Nucleus accumbens (tissue), 56 donors: ENCODE measurements at places on chromosomes 7 and 10.

- no peak for DNase-seq
These were observed 58.2 kb downstream of the ELAPOR2 start for GRCh38 chr7:87001214-87001613.

GRCh38 chr10:10520491-10521385, 496.9 kb upstream of the CELF2 start:
- DNase-seq: no peak

- DNase-seq: no peak
These were observed 48.8 kb upstream of the PSAP start for GRCh38 chr10:71899665-71900412.

DNA sequence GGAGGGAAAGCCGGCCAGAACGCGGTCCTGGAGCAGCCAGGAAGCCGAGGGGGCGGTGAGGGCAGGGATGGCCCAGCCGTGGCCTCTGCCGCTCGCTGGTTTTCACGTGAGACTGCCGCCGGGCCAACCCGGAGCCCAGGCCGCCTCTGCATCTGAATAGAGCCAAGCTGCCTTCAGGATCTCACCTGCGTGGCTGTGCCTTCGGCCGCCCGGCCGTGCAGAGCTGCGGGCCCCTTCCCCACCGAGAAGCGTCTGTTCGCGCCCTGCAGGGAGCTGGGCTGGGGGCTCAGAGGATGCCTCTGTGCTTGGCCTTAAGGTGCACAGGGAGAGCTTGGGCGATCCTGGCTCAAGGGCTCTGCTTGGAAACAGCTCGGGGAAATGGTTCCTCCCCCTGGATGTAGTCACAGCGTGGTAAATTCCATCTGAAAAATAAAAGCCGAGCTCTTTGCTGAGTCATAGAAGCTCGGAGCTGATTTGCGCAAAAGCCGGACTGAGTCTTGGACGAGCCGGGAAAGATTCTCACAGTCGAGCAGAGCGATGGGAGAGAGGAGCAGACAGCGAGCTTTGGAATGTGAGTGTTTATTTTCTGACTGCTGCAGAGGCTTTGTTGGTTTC, at the start of gene JAKMIP3:
Gene JAKMIP3 (plus strand): TSS at position 456 of the 615 bp plus-strand sequence. CDS start 38,863 bp downstream, outside the sequence.
- DNase-seq: peak; percentile 65

DNA sequence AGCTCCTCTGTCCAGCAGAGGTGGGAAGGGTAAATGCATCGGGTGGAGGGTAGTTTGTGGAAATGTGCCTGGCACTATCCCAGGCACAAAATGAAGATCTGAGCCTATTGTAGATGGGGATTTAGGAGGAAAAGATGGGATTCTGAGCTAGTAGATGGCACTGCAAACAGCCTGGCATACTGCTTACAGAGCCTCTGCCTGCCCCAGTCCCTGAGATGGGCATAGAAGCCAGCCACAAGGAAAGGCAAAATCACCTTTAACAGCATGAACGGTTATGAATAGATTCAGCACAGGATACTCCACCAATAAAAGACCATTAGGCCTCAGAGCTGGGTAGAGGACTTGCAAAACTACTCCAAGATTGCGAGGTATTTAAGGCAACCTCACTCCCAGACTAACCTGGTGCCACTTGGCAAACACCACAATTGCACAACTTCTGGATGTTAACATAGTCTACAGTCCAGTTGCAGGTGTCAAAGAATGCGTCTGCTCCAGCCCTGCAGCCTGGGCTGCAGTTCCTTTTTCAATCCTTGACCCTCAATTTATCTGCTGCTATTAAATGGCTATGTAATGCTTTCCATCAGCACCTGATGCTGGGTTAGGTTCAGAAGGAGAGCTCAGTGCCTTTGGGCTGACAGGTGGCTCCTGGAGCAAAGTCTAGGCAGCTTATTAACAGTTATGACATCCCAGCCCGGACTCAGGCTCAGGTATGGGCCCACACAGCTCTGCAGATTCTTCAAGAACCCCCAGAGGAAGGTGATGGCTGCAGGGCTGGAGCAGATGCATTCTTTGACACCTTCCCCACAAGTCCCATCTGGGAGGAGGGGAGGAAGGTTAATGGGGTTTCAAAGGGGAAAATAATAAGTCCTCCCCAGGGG, 34.0 kb downstream of the CDHR3 start:
- DNase-seq: no peak

DNA sequence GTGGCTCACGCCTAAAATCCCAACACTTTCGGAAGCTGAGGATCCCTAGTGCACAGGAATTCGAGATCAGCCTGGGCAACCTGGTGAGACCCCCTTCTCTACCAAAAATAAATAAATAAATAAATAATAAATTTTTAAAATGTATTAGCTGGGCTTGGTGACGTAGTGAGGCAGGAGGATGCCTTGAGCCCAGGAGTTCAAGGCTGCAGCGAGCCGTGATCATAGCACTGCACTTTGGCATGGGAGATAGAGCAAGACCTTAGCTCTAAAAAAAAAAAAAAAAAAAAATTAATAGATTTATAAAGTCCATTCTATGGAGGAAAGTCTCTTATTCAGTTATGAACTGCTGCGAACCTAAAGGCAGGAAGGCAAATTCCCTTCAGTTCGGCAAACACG, 1.1 kb upstream of the PTPN12 start:
- DNase-seq: no peak

GRCh38 chr10:71246591-71247413, 34.4 kb downstream of the UNC5B start:
- no peak for DNase-seq

DNA sequence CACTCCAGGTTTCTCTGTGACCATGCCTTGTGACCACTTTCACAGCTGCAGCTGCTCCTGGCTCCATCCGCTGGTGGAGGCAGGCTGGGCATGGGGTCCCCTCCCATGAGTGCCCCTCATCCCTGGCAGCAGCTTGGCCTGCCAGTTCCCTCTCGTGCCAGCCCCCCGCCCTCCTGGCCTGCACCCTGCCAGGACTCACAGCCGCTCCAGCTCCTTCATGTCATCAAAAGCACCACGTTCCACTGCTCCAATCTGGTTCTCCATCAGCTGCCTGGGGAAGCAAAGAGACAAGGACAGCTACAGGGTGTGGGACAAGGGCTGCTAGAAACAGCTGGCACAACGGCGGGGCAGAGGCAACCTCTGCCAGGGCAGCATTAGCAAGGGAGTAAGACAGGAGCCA, 22.6 kb downstream of the SLIT1 start:
- DNase-seq: no peak

- no peak for DNase-seq
These were observed 311.4 kb upstream of the AKR1E2 start for GRCh38 chr10:4514445-4515108.

GRCh38 chr10:49600046-49600445, 10.1 kb upstream of the SLC18A3 start:
- DNase-seq: no peak

DNA sequence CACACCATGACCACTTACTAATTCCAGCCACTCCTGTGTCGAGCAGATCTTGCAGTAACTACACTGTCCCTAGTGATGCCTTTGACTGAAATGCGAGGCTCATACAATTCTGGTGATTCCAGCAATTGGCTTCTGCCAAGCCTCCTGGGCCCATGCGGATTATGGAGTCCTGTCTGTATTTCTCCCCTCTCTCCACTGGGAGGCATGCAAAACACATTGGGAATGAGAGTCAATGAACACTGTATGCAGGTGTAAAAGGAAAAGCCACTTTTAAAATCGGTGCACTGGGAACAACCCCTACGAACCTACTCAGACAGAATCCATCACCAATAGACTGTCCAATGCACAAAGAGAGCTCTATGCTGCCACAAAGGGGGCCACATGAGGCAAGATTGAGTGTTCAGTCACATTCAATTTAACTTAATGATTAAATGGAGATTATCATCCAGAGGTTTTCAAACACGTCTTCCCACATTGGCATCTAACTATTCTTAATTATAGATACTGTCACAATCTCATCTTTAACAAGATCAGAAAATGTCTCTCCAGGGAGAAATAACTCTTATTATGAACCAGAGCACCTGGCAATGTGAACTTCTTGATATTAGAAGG, 550.6 kb downstream of the GLRX3 start:
- DNase-seq: no peak

GRCh38 chr10:44334091-44334490, 50.8 kb downstream of the CXCL12 start:
- no peak for DNase-seq

DNA sequence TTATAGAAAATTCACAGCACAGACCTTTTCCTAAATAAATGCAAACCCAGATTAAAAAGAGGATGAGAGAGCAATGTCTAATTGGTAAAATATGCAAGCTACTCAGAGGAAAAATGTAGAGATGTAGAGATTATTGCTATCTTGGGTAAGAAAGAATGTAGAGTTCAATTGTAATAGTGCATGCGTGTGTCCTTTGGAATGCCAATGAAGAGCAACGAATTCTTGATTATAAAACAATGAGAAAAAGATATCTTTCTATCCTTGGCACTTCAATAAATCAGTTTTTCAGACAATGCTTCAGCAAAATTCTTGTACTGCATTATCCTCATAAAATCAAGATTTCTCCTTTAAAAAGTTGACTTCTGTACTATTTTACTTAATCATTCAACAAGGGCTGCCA, 50.9 kb downstream of the SEMA3D start:
- DNase-seq: no peak

GRCh38 chr10:19373988-19374387, 325.4 kb downstream of the MALRD1 start:
- DNase-seq: no peak

GRCh38 chr7:91408388-91409154, 144.3 kb downstream of the FZD1 start:
- DNase-seq: no peak

DNA sequence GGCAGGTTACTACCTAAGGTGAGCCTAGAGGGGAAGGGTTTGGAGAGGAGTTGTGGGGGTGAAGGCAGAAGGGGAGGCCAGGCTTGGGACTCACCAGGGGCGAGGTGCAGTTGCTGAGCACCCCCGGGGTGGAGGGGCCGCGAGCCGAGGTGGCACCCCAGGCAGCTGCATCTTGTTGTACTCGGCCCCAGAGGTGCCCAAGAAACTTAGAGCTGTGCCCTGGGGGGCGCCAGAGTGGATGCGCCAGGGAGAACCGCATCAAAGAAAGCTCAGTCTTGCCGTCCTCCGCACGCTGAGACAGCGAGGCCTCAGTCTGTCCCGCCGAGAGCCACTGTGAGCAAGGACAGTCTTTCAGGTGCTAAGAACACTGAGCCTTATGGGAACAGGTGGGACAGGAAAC, 7.4 kb downstream of the ATG9B start:
- DNase-seq: no peak

DNA sequence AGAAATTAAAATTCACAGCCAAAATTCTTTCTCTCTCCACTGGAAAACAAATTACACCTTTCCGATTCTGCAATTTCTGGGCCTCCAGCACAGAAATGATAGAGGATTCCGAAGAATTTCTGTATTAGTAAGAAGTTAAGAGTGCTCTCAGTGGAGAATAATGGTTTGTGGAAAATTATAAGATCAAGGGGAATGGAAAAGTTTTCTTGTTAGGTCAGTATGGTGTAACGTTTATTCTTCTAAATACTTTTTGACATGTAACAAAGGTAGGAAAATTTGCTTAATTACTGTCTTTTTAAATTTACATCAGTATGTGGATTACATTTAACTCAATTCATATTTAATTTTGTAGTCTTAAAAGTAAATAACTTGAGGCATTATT, 288.3 kb upstream of the NFE2L3 start:
- DNase-seq: no peak

- DNase-seq: no peak
These were observed 171.8 kb downstream of the SLIT1 start for GRCh38 chr10:97013983-97014382.

GRCh38 chr10:124053971-124054370, 39.4 kb downstream of the CHST15 start:
- no peak for DNase-seq

- DNase-seq: no peak
These were observed 237.1 kb upstream of the SHH start for GRCh38 chr7:156049366-156049765.

DNA sequence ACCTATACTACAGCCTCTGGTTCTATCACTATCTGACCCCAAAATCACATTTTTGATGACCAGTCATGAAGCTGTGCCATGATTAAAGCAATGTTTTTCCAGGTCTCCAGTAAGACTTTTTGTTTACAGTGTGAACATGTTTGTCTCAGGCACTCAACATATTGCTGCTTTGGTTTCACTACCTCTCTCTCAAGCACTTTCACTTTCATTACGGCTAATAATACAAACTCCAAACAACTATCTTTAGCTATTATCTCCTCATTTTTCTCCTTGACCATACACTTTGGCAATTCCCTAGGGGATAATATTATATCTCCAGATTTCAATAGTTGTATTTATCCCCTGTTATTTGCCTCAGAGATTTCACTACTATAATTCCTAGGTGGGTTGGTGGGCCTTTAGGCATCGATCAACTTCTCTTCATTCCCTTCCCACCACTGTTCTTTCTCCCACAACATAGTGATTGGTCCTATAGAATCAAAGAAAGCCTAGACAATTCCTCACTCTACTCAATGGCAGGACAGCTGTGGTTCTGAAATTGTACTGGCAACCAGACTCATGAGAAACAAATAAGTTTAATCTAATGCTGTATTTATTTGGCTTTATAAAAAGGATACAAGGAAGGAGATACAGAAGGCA, 261.4 kb upstream of the ZWINT start:
- DNase-seq: no peak

DNA sequence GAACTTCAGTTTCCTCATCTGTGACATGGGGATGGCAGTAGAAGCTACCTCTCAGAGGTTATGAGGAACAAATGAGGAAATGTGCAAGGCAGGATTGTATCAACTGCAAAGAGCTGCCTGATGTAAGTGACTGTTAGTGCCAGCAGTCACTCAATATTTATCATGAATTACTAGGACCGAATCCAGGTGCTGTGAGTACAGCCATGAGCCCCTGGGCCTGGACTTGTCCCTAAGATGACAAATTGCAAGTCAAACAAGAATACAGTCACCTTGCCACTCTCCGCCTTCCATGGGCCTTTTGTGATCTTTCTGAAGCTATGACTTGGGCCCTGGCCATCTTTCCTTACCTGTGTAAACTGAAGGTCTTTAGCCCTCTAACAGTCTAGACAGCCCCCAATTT, 27.7 kb upstream of the TLX1 start:
- no peak for DNase-seq

GRCh38 chr10:851901-852300, 79.6 kb downstream of the LARP4B start:
- no peak for DNase-seq

DNA sequence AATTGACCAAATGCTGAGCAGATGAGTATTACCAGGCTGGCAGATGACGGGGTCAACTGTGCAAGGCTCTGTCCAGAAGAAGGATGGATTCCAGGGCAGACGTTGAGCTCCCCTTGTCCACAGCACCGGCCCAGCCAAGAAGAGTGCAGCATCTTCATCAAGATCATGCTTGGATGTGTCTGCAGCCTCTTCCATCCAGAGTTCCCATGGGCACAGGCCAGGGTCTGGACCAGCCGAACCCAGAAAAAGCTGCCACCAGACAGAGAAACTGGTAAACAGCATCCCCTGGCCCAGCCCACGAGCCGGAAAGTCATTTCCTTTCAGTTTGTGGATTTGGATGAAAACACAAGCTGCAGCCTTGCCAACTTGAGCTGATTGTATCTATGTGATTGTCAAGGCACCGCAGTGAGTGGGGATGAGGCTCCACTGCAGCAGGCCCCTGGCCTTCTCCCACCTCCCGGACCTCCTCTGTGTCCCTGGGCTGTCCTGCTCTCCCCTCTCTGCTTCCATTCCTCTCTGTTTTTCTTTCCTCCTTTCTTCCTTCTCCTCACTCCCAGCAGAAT, 321.8 kb downstream of the TCERG1L start:
- no peak for DNase-seq
